ENCODE measurements at places on chromosomes 6 and 20.

GRCh38 chr6:134481966-134482365 lies 164.1 kb upstream of the SGK1 start:
- no peak for DNase-seq

GRCh38 chr6:113049190-113049589 lies 702.1 kb downstream of the RFPL4B start:
- no peak for DNase-seq

GRCh38 chr6:38184585-38185080 lies 365.1 kb downstream of the ZFAND3 start:
- DNase-seq, result no peak

- DNase-seq, result no peak
Observed at GRCh38 chr6:84764332-84765049, at the start of gene TBX18. TBX18 (minus strand) TSS chr6:84764598; CDS start chr6:84764181, 417 bp downstream.

DNA sequence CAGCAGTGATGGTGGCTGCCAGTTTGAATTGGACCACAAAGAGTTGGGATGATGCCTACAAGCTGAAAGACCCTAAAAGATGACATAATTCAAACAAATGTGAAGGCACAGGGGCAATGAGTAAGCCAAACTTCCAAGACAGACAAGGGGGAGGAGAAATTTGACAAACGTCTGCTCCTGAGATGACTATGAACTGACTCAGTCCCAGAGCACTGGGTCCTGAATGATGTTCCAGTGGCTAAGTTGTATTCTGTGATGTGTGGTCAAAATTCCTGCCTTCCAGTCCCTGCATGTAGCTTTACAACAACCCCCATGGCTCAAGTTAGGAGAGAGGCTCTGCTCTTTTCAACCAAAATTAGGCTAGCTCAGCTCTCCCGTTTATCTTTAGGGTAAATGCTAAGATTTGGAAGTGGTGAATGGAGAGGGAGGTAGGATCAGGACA lies 86.1 kb upstream of the SIRPA start:
- no peak for DNase-seq

- no peak for DNase-seq
Observed at GRCh38 chr20:61970357-61970756, 95.3 kb downstream of the TAF4 start.

DNA sequence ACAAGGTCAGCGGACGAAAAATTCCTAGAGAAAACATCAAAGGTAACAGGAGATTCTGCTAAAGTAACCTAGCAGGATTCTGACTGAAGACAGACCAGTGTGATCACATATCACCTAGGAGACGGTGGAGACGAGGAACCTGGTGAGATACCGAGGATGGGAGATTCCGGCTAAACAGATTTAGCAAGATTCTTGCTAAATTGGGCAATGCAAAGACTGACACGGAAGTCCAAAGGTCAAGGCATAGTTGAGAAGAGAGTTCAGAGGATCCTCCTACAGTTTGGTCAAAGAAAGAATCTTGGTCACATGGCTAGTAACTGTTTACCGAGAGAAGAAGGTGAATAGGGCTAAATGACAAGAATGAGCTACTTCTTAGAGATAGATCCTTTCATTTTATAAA lies 61.1 kb downstream of the TMEM170B start:
- no peak for DNase-seq

All from DND-41 (cell line).